ENCODE measurements at places on chromosomes 11 and 22.

- H3K27me3 ChIP-seq = no peaks in the 10 kb centered on the region
- no peaks in the 10 kb centered on the region for H3K36me3 ChIP-seq
- no peak overlapping the region for H3K27ac ChIP-seq
- no peak overlapping the region for H3K4me3 ChIP-seq
- peaks cover 3% of the 10 kb centered on the region for H3K4me1 ChIP-seq
These were observed 36.1 kb downstream of the ARHGEF12 start for GRCh38 chr11:120372296-120372695.

DNA sequence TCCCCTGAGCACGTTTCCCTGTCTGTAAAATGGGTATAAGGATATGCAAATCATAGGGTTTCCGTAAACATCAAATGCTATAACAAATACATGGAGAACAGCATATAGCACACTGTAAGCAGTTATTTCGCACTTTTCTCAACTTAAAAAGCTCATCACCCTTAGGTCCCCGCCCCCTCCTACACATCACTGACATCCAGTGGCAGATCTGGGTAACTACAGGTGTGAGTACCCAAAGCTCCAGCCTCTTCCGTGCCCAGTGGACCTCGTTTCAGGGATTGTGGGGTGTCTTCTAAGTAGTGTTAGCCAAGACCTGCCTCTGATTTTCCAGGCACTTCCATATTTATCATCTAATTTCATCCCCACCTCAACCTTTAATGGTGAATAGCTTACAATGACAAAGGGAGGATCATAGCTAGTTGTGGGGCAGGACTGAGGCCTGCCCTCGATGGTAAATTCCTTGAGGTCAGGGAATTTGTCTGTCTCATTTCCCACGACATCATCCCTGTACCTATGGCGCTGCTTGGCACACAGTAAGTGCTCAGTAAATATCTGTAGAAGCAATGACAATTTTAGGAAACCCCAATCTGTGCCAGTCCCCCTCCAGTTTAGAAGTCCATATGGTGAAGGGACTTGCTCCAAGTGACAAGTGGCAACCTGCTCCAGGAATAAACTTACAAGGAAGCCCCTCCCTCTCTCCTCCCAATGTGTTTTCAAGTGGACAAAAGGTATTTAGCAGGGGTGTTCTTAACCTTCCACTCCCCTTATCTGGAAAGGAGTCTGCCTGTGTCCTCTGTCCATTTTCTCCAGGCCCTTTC is 340.5 kb downstream of the TENM4 start:
- peak; percentile 61 for DNase-seq
- no peak overlapping the region for H3K27ac ChIP-seq
- no peak overlapping the region for H3K4me3 ChIP-seq
- no peaks in the 10 kb centered on the region for H3K36me3 ChIP-seq
- peaks cover 12% of the 10 kb centered on the region for H3K4me1 ChIP-seq

GRCh38 chr22:35347462-35347861 is 33.4 kb upstream of the HMOX1 start:
- peaks cover 32% of the 10 kb centered on the region for H3K4me1 ChIP-seq
- H3K4me3 ChIP-seq = no peak overlapping the region
- no peaks in the 10 kb centered on the region for H3K27me3 ChIP-seq
- no peak for DNase-seq
- H3K27ac ChIP-seq = no peak overlapping the region
- H3K36me3 ChIP-seq = peaks cover 61% of the 10 kb centered on the region

- H3K27ac ChIP-seq = peak overlapping the region; percentile 47
- peak overlapping the region; percentile 90 for H3K4me3 ChIP-seq
- no peaks in the 10 kb centered on the region for H3K36me3 ChIP-seq
- peaks cover 3% of the 10 kb centered on the region for H3K4me1 ChIP-seq
- H3K27me3 ChIP-seq = no peaks in the 10 kb centered on the region
These were observed 2.4 kb downstream of the PHF21A start for GRCh38 chr11:46118702-46119351.

GRCh38 chr22:37971475-37972434 is 12.6 kb downstream of the SOX10 start:
- H3K27me3 ChIP-seq = no peaks in the 10 kb centered on the region
- peaks cover 9% of the 10 kb centered on the region for H3K4me1 ChIP-seq
- DNase-seq = no peak
- peaks cover 48% of the 10 kb centered on the region for H3K36me3 ChIP-seq
- no peak overlapping the region for H3K27ac ChIP-seq
- no peak overlapping the region for H3K4me3 ChIP-seq

GRCh38 chr11:131460931-131461330 is 90.5 kb downstream of the NTM start:
- H3K27me3 ChIP-seq = peaks cover 35% of the 10 kb centered on the region
- H3K27ac ChIP-seq = no peak overlapping the region
- H3K4me1 ChIP-seq = no peaks in the 10 kb centered on the region

GRCh38 chr11:95378111-95378510 is 147.1 kb upstream of the SESN3 start:
- no peak for DNase-seq
- H3K36me3 ChIP-seq = no peaks in the 10 kb centered on the region
- H3K27ac ChIP-seq = no peak overlapping the region
- no peaks in the 10 kb centered on the region for H3K27me3 ChIP-seq

- no peaks in the 10 kb centered on the region for H3K27me3 ChIP-seq
- no peak overlapping the region for H3K27ac ChIP-seq
- peaks cover 16% of the 10 kb centered on the region for H3K4me1 ChIP-seq
- no peak overlapping the region for H3K4me3 ChIP-seq
- no peaks in the 10 kb centered on the region for H3K36me3 ChIP-seq
These were observed 3.7 kb downstream of the CATSPER1 start for GRCh38 chr11:66022401-66023185.

GRCh38 chr11:116835791-116836631 is 1.4 kb downstream of the APOA1 start:
- H3K36me3 ChIP-seq = no peaks in the 10 kb centered on the region
- H3K27ac ChIP-seq = no peak overlapping the region
- DNase-seq = peak; percentile 92
- peaks cover 9% of the 10 kb centered on the region for H3K27me3 ChIP-seq
- peak overlapping the region; percentile 39 for H3K4me3 ChIP-seq
- peaks cover 9% of the 10 kb centered on the region for H3K4me1 ChIP-seq

DNA sequence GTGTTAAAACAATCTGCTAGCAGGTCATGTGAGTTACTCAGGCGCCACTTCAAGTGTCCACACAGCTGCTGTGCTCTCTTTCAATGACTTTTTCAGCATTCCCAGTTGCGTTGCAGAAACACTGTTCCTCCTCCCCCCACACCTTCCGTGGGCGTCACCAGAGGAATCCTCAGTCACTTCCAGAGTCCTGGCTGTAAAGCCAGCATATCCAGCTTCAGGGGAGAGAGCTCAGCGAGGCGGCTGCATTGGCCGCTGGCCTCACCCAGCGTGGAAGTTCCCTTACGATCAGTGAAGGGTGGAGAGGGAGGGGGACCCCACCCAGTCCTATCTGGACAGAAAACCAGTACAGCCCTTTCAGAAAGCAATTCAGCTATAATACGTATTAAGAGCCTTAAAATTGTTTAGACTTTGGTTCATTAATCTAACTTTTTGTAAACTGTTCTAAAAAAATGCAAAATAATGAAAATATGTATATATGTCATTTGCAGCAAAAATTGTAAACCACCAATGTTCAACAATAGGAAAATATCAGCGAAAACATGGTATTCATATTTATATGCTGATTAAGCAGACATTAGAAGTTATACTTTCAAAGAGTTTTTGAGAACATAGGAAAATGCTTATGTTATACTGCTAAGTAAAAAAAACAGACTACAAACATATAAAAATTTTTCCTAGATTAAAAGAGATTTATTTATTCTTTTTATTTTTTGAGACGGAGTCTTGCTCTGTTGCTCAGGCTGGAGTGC is 2.8 kb upstream of the ANO9 start:
- peak overlapping the region; percentile 19 for H3K27ac ChIP-seq
- H3K4me1 ChIP-seq = peaks cover 37% of the 10 kb centered on the region
- peak; percentile 66 for DNase-seq
- peaks cover 30% of the 10 kb centered on the region for H3K27me3 ChIP-seq
- no peaks in the 10 kb centered on the region for H3K36me3 ChIP-seq
- peak overlapping the region; percentile 56 for H3K4me3 ChIP-seq

DNA sequence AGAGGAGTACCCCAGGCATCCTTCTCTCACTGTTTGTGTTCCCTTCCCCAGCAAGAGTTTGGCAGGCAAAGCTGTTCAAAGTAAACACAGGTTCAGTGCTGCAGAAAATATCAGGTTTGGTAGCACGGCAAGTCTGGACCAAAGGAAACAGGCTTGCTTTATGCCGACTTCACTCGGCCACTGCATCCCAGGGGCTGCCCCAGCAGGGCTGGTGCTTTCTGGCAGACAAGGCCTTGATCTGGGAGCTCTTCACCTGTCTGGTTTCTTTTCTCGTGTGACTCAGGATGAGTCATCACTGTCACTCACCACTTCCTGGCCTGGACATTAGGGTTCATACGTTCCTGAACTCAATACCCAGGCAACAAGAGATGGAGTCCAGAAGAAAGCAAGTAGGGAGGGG is 52.6 kb upstream of the NAV2 start:
- H3K4me3 ChIP-seq = no peak overlapping the region
- H3K36me3 ChIP-seq = no peaks in the 10 kb centered on the region
- peaks cover 6% of the 10 kb centered on the region for H3K4me1 ChIP-seq
- DNase-seq = peak; percentile 70
- H3K27me3 ChIP-seq = no peaks in the 10 kb centered on the region
- no peak overlapping the region for H3K27ac ChIP-seq

GRCh38 chr22:39593066-39593930 is 22.7 kb downstream of the CACNA1I start:
- peaks cover 19% of the 10 kb centered on the region for H3K27me3 ChIP-seq
- no peaks in the 10 kb centered on the region for H3K36me3 ChIP-seq
- no peak overlapping the region for H3K4me3 ChIP-seq
- peaks cover 28% of the 10 kb centered on the region for H3K4me1 ChIP-seq
- peak overlapping the region; percentile 8 for H3K27ac ChIP-seq

DNA sequence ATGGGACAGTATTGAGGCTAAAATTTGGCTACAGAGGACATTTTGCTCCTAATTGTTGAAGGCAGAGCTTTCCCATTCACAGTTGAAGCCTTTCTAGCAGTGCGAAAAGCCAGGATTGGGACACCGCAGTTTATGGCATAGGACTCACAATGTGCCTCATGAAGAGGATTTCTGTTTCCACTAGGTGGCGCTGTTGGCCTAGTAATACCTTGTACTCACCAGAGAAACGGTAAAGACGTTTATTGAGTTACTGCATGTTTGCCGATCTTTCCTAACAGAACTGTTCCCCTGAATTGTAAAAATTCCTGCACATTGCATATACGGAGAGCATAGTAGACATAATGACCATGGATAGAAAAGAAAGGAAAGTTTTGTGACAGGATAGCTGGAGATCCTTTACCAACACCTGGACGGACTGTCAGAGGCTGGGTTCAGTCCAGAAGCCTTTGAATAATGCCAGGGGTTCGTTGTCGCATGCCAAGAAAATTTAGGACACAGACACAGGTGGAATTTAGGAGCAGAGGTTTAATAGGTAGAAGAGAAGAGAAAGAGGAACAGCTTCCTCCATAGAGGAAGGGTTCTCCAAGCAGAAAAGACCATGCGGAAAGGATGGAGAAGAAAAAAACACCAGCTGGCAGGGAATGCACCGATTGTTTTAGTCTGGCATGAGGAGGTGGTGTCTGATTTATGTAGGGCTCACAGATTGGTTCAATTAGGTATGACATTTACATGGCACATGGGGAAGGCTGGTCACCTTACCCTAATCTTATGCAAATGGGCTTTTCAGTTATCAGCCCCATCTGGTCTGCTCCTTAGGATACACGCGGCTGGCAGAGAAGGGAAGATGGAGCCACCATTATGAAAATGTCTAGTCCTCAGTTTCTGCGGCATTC is 10.8 kb upstream of the OR51D1 start:
- no peak overlapping the region for H3K27ac ChIP-seq
- H3K4me1 ChIP-seq = no peaks in the 10 kb centered on the region
- H3K4me3 ChIP-seq = no peak overlapping the region
- H3K27me3 ChIP-seq = no peaks in the 10 kb centered on the region

- H3K36me3 ChIP-seq = peaks cover 75% of the 10 kb centered on the region
- no peaks in the 10 kb centered on the region for H3K27me3 ChIP-seq
- no peak for DNase-seq
- no peak overlapping the region for H3K27ac ChIP-seq
- peaks cover 19% of the 10 kb centered on the region for H3K4me1 ChIP-seq
These were observed 40.5 kb downstream of the SGSM3 start for GRCh38 chr22:40410731-40411505.

- H3K27me3 ChIP-seq = no peaks in the 10 kb centered on the region
- no peaks in the 10 kb centered on the region for H3K36me3 ChIP-seq
- H3K4me3 ChIP-seq = no peak overlapping the region
- DNase-seq = peak; percentile 40
- no peak overlapping the region for H3K27ac ChIP-seq
- H3K4me1 ChIP-seq = peaks cover 1% of the 10 kb centered on the region
These were observed 976.3 kb upstream of the FAT3 start for GRCh38 chr11:91248199-91248807.

DNA sequence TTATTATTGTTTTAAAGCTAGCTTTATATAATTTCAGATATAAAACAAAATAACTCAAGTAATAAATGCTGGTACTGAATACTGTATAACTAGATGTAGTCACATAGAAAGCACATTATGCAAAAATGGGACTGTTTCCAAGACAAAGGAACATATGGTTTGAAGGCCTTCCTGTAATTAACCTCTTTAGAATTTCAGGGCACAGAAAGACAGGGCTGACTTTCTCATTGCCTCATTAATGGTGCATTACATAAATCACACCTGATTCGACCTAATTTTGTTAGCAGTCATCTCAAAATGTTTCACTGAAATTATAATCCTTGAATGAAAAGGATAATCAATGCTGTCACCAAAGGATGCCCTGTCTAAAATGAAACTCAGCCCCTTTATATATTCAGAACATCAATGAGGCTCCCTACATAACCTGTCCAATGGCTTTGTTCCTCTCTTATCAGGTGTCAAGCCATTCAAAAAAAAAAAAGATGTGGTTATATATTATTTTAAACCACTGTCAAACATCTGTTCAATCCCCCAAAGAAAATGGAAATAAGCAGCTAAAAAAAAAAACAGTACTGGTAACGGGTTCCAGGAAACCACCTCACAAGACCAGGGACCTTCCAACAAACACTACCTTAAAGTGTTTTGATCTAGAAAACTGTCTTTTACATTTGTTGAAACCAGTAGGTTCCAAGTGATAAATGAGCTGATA is 77.4 kb downstream of the FAM168A start:
- DNase-seq = no peak
- H3K4me3 ChIP-seq = no peak overlapping the region
- no peaks in the 10 kb centered on the region for H3K27me3 ChIP-seq
- H3K27ac ChIP-seq = no peak overlapping the region
- H3K36me3 ChIP-seq = no peaks in the 10 kb centered on the region
- H3K4me1 ChIP-seq = peaks cover 2% of the 10 kb centered on the region

DNA sequence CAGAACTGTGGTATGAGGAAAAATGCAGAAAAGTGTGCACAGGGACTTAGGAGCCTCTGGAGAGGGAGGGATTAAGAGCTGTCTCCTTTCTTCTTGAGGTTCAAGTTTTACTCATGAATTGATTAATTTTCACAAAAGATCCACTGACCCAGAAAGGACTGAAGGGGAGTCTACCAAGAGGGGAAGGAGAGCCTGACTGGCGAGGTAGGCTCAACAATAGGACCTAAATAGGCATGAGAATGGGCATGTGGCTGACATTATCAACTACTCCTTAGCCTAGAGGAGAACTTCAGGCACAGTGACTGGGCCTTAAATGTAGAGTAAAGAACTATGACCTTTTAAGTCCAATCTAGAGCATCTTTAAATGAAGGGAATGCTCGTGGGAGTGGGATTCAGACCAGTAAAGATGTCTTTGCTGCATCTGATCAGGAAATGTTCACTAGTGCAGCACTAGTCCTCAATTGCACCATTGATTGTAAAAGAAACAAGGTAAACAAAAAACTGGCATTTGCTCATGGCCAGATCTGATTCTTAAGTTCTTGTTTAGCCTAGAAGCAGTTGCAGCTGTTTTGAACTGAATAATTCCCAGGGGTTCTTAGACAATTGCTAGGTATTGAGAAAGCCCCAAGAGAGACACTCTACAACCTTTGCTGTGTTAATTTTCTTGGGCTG is 135.6 kb downstream of the RAB38 start:
- H3K36me3 ChIP-seq = no peaks in the 10 kb centered on the region
- no peak overlapping the region for H3K4me3 ChIP-seq
- no peaks in the 10 kb centered on the region for H3K27me3 ChIP-seq
- H3K27ac ChIP-seq = no peak overlapping the region
- DNase-seq = no peak
- no peaks in the 10 kb centered on the region for H3K4me1 ChIP-seq
